Astrocyte of the cerebellum (primary cell): ENCODE measurements at places on chromosomes 12 and 14.

GRCh38 chr14:63435204-63435603, 108.0 kb downstream of the PPP2R5E start:
- no peak for DNase-seq

GRCh38 chr14:101623077-101623372, 61.7 kb downstream of the DIO3 start:
- DNase-seq, result no peak

GRCh38 chr12:1099158-1099557, 108.1 kb downstream of the ERC1 start:
- no peak for DNase-seq

GRCh38 chr12:3367750-3368444, 123.1 kb upstream of the PRMT8 start:
- DNase-seq, result no peak

- DNase-seq, result no peak
Measured at GRCh38 chr12:100365411-100365810, 8.5 kb downstream of the SLC17A8 start.
